Osteoblast (primary cell): ENCODE measurements at places on chromosomes 16 and 17. TPM values are rescaled to one million over a fixed set of nuclear protein-coding genes. Genes with fewer than 3 reads are reported as not detected.

DNA sequence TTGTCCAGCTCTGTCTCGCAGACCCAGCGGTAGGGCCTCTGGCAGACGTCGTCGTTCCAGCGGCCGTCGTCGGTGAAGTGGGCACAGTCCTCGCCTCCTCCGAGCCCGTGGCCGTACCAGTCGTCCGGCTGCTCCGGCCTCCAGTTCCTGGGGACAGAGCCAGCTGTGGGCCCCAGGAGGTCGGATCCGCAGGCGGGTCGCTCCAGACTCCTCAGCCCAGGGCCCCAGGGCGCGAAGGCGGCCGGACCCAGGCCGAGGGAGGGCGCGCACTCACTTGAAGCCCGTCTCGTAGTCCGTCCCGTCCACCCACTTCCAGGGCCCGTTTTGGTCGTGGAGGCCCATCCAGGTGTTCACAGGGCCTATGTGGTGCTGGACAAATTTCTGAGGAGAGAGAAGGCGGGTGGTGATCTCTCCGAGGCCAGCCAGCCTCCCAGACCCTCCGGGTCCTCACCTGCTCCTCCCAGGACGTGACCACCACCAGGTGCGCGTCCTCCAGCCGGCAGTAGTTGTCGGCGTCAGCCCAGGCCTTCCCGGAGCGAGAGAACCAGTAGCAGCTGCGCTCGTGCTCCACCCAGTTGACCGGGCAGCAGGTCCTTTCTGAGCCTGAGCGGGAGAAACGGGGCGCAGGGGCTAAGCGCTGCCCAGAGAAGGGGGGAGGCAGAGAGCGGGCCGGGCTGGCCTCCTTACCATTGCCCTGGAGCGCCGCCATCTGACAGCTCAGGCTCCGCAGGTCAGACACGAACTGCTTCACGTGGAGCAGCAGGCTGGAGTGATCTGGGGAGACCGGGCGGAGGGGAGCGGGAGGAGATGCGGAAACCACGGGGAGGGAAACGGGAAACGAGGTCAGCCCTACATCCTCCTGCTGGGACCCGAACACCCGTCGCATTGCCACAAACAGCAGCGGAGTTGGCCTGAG lies 5.2 kb downstream of the ASGR1 start:
- DNase-seq: peak; percentile 90

GRCh38 chr17:80529104-80529903 lies 15.3 kb upstream of the RPTOR start:
- DNase-seq: peak; percentile 72

DNA sequence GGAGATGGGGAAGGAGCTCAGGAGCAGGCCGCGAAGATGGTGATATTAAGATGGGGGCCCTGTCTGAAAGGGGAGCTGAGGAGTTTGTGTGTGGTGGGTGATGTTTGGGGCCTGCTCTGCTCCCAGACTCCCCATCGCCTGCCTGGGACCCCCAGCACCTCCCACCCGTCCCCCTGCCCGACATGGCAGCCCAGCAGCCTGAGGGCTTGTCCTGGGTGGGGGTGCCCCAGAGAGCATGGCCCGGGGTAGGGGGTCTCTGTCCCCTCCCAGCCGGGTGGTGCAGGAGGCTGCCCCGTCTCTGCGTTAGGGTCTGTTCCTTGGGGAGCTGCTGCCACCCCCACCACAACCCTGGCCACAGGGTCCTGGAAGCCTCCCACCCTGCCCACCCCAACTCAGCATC lies 5.2 kb downstream of the CDH15 start:
- no peak for DNase-seq

DNA sequence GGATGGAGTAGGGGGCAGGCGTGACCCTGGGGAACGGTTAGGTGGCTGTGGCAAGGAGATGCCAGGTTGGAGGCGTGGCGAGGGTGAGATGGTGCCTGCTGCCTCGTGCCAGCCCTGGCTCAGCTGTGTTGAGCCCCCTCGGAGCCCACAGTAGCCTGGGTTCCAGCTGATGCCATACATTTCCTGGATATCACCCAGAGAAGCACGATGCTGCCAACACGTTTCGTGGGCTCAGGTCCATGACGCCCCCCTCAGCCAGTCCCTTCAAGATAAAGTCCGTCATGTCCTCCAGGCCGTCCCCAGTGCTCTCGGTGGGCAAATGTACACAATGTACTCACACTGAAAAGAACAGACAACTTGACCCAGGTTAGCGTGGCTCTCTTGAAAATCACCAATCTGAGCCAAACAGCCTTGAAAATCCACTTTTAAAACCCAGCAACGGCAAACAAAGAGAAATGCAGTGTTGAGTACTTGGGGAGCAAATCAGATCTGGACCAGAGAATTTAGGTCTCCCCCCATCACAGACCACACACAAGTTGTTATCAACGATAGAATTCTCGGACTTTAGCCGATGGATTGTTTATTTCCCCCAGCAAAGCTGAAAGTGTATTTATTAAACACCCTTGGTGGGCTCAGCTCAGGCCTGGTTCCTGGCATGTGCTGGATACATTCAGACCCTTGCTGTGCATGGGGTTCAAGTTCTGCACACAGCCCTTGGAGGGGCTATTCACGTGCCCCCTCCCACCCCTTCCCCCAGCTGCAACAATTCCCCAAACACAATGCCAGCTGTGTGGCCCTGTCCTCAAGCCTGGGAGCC lies 102.8 kb upstream of the PLCG2 start:
- peak; percentile 60 for DNase-seq

DNA sequence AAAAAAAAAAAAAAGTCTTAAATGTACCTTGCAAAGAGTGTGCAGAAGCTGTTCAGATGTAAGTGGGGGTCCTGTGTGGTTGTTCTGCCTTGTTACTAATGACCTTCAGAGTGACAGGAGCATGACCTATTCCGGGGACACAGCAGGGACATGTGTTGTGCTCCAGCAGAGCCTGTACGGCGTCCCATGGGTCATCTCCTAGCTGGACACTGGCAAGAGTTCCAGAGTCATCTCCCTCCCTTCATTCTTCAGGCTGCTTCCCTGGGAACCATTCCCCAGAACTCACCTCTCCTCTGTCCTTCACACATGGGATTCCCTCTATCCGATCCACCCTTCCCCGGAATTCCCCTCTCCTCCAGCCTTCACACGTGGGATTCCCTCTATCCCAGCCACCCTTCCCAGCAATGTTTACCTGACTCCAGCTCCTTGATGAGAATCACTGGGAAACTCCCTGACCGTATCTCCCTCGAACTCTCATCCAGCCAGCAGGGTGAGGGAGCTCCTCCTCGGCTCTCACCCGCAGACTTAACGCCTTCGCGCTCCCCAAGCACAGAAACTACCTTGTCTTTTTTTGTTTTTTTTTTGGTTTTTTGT lies 85.8 kb downstream of the MRM3 start:
- peak; percentile 11 for DNase-seq

DNA sequence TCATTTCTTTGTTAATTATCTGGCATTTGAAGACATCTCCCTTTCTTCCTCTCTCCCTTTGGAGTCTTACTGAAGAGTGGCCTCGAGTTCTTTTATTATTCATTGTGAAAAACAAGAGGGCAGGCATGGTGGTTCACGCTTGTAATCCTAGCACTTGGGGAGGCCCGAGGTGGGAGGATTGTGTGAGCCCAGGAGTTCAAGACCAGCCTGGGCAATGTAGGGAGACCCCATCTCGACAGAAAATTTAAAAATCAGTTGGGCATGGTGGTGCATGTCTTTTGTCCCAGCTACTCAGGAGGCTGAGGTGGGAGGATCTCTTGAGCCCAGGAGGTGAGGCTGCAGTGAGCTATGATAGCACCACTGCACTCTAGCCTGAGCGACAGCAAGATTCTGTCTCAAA lies 20.1 kb downstream of the BPTF start:
- DNase-seq: no peak

DNA sequence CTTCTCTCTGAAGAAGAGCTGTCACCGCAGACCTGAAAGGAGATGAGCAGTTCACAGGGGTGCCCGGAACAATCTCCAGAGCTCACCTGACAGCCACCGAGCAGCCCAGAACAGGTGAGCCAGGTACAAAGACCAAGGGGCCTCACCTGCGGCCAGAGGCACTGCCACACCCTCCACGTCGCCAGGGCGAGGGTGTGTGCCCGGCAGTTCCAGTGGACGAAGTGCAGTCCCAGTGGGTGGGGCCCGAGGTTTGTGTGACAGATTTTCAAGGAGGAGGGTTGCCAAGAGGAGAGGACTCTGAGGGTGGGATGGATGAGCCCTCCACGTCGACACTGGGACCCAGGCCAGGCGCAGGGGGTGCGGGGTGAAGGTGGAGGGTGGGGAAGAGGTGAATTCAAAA lies 61.7 kb downstream of the SMPD3 start:
- no peak for DNase-seq

Gene C16orf86
- 6.2 and 6.9 TPM in 2 replicates for total RNA-seq

GRCh38 chr17:41930009-41930832 lies at the start of gene ODAD4:
Gene ODAD4, plus strand, starts transcription at chr17:41930617. Its CDS starts 107 bp downstream, at chr17:41930724.
- DNase-seq: peak; percentile 98

GRCh38 chr16:72985148-72985941 lies 62.6 kb downstream of the ZFHX3 start:
- DNase-seq: peak; percentile 74

Gene PTX4
- not detected in 2 replicates for total RNA-seq

GRCh38 chr17:70479779-70480178 lies 310.4 kb downstream of the KCNJ2 start:
- no peak for DNase-seq

DNA sequence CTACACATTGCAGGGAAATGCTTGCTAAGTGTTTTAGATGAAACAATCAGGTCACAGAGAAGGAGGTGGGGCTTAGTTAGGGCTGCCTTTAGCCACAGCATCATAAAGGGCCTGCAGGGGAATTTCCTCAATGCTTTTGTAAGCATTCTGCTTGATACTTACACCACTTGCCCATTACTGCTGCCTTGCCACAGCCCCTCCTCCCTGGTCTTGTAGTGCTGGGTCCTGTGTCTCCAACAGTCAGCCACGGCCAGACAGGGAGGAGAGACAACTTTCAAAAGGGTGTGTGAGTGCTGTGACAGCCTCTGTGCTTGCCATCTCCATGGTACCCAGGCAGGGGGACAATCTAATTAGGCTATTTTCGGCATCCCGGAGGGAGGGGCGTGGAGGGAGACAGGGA lies 111.2 kb downstream of the SHISA9 start:
- DNase-seq: no peak

Gene RASD1
- 13.8 and 14.7 TPM in 2 replicates for total RNA-seq

Gene TPSAB1
- total RNA-seq: not detected in 2 replicates

Gene IGSF6
- total RNA-seq: under 0.01 and 0.36 TPM in 2 replicates

Gene DOC2B
- total RNA-seq: not detected in 2 replicates

- peak; percentile 92 for DNase-seq
These were observed 17.5 kb upstream of the CBX8 start for GRCh38 chr17:79814127-79814973.

GRCh38 chr17:76585649-76586593 lies at the start of gene ST6GALNAC2:
Gene ST6GALNAC2, minus strand, starts transcription at chr17:76585860. Its CDS starts 52 bp downstream, at chr17:76585808.
- peak; percentile 35 for DNase-seq

GRCh38 chr17:8965394-8966168 lies at the start of gene PIK3R5:
Gene PIK3R5, minus strand, starts transcription at chr17:8965707. Its CDS starts 54,213 bp downstream, at chr17:8911494.
- DNase-seq: no peak

Gene GAST
- not detected in 2 replicates for total RNA-seq

Gene SPN
- total RNA-seq: under 0.01 TPM in 1 of 2 replicates, not detected in the other

Gene MT3
- not detected in 2 replicates for total RNA-seq

Gene TMEM238L
- total RNA-seq: not detected in 2 replicates

GRCh38 chr17:77544347-77545110 lies 403.8 kb downstream of the SEC14L1 start:
- peak; percentile 50 for DNase-seq

DNA sequence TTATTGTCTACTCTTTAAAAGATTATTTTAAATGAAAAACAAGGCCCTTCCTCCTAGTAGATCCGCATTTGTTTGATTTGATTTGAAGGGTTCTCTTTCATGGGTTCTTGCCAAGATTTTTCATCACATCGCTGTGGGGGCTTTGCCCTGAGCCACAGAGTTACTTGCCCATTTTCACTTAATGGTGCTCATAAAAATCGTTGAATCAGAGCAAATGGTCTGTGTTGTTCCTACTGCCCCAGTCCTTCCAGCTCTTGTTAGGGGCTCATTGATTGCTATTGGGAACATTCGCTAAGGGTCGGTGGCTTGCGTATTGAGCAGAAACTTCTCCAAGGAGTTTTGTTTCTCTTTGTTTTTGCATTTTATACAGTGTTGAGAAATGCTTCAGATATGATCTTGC lies 1023.4 kb upstream of the CDH8 start:
- DNase-seq: no peak

DNA sequence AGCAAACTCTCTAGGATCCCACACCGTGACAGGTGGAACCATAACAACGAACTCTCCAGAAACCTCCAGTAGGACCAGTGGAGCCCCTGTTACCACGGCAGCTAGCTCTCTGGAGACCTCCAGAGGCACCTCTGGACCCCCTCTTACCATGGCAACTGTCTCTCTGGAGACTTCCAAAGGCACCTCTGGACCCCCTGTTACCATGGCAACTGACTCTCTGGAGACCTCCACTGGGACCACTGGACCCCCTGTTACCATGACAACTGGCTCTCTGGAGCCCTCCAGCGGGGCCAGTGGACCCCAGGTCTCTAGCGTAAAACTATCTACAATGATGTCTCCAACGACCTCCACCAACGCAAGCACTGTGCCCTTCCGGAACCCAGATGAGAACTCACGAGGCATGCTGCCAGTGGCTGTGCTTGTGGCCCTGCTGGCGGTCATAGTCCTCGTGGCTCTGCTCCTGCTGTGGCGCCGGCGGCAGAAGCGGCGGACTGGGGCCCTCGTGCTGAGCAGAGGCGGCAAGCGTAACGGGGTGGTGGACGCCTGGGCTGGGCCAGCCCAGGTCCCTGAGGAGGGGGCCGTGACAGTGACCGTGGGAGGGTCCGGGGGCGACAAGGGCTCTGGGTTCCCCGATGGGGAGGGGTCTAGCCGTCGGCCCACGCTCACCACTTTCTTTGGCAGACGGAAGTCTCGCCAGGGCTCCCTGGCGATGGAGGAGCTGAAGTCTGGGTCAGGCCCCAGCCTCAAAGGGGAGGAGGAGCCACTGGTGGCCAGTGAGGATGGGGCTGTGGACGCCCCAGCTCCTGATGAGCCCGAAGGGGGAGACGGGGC lies 1.3 kb downstream of the SPN start:
- peak; percentile 49 for DNase-seq

Gene MYL4
- 0.72 TPM in 1 of 2 replicates, not detected in the other for total RNA-seq

DNA sequence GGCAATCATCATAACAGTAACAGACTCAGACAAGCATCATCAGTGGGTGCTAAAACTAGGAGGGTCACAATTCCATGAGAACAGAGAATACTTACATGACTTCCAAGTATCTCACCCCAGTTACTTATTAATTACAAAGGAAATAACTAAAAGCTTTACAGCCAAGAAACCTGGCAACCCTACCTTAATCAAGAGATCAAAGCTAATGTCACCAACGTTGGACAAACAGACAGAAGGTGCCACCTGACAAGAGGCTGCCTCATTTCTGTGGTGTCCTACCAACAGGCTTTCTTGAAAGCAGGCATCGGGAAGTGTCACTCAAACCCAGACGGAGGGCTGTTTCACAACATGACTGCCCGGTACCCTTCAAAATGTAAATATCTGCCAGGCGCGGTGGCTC lies 84.6 kb downstream of the RMI2 start:
- DNase-seq: no peak

Gene HS3ST2
- total RNA-seq: under 0.01 TPM in 2 replicates
